Skeletal muscle cell (primary cell): ENCODE measurements at places on chromosomes 5 and 9.
A peak's percentile ranks its signal among the peaks of the same experiment; 100 is the strongest.

DNA sequence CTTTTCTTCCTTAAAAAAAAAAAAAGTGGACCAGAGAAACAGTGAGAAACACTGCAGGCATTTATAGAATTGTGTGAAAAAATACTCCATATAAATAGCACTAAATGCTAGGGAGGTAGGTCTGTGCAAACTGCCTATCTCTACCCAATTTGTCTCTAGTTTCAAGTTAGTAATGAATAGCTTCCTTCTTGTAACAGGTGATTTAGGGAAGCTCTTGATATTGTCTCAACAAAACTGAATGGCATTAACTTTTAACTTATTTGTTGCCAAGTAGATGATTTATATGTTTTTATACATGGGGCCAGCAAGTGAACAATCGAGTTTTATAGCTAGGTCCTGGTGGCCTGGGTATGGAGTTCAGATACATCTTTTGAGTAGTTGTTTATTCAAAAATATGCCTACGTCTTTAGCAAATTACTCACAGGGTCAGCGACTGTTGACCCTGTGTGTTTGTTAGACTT is 283.6 kb downstream of the NR3C1 start:
- no peak for DNase-seq

- no peak for DNase-seq
Observed at GRCh38 chr5:129377504-129377903, 82.6 kb upstream of the ADAMTS19 start.

- DNase-seq, result no peak
Observed at GRCh38 chr5:58999804-59000203, 416.9 kb downstream of the RAB3C start.

DNA sequence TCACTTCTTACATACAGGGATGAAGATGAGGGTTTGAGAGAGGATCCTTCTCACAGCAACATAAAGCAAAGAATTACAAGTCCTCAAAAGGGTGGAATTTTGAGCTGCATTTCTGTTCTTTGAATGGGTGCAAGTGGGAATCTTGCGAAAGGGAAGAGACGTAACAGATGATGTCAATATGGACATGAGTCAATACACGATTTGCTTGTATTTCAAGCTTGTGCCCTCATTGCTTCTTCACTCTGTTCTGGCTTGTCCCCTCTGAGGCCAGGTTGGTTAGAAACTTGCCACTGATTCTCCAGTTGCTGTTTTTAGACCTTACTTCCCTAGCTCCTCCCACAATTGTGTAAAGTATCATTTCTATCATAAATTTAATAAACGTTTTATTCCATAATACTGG is 104.8 kb upstream of the CLINT1 start:
- DNase-seq, result no peak

DNA sequence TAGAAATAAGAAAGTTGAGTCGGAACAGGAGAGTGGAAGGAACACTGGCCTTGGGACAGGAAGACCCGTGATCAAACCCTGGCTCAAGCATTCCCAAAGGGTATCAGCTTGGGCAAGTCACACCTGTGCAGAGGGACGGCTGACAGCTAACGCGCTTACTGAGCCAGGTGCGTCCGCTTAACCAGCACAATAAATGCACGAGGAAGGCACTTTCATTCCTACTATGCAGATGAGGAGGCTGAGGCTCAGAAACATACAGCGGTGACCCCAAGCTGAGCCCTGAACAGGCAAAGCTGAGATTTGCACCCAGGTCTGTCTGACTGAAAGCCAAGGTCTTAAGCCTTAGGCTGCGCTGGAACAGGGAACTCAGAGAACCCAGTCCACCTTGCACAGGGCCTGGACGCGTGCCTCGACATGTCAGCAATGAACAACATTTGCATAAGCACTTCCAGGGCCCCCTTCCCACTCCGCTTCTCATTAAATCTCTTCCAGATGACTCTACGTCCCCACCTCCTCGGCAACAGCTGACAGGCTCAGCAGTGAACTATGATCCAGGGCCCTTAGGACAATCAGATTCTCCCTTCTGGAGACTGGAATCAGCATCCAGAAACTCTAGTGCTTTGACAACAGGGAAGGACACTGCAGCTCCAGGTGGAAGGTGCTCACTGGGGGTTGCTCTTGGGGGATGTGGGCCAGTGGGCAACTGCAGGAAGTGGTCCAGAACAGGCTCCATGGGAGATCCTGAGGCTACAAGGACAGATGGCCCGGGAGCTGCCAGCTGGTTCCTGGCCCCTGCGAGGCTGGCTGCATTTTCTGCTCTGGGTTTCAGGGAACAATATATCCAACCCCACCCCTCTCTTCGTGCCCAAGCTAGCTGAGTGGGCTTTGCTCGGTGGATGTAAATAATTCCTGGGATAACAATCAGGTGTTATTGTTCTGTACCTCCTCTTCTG is 35.2 kb downstream of the SH3PXD2B start:
- DNase-seq, result no peak

GRCh38 chr5:130870691-130871090 is 294.4 kb downstream of the HINT1 start:
- peak; percentile 41 for DNase-seq

DNA sequence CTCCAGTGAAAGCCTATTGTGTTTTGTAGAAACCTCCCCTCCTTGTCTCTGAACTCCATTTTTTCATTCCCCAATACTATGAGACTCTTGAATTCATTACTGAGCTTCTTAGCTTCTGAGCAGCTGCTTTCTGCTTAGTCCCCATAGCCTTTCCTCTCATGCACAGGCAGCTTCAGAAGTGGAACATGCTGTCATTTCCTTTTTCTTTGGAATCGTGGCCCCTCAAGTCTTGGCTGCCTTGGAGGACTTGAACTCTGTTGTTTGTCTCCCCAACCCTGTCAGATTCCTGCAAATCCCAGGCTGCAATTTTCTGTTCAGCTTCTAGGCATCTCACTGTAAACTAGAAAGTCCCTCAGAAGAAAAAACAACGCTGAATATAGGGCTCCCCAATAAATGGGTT is 268.5 kb downstream of the ARRDC3 start:
- DNase-seq, result no peak

GRCh38 chr5:73419465-73420390 is 28.8 kb downstream of the FOXD1 start:
- DNase-seq, result peak; percentile 65

DNA sequence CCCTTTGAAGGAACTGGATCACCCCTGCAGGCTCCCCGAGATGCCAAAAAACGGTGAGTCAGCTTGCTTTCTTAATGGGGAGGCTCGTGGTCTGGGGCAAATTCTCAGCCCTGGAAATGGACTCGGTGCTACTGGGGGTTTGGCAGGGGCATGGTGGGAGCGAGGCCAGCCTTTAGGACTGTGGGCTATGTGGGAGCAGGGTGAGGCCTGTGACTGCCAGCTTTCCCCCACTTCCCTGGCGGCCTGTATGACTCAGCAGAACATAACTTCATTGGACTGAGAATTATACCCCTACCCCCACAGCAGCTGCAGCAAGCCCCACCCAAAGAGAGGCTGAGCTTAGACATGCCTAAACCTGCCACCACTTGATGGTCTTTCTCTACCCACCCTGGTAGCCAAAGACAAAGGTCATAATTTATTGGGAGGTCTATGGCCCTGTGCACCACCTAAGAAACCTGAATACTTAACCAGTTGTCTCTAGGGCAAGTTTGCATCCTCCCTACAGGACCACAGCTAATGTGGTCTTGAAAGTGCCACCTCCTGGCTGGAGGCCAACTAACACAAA is 325.3 kb downstream of the TLE1 start:
- no peak for DNase-seq

DNA sequence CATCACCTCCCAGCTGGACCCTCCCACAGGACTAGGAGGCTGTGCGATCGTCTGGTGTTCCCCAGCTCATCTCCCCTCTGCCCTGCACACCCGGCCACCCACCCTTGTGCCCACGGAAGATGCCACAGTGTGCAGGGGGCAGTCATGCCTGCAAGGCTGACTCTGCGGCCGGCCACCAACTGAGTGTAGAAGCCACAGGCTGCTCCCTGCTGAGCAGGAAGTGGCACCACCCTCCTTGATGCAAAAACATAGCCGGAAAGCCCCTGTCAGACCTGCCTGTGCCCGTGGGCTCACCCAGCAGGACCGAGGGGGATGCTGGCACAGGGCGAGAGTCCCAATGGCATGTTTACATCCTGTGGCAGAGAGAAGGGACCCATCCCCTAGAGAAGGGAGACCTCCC is 40.3 kb upstream of the SLC12A7 start:
- no peak for DNase-seq

DNA sequence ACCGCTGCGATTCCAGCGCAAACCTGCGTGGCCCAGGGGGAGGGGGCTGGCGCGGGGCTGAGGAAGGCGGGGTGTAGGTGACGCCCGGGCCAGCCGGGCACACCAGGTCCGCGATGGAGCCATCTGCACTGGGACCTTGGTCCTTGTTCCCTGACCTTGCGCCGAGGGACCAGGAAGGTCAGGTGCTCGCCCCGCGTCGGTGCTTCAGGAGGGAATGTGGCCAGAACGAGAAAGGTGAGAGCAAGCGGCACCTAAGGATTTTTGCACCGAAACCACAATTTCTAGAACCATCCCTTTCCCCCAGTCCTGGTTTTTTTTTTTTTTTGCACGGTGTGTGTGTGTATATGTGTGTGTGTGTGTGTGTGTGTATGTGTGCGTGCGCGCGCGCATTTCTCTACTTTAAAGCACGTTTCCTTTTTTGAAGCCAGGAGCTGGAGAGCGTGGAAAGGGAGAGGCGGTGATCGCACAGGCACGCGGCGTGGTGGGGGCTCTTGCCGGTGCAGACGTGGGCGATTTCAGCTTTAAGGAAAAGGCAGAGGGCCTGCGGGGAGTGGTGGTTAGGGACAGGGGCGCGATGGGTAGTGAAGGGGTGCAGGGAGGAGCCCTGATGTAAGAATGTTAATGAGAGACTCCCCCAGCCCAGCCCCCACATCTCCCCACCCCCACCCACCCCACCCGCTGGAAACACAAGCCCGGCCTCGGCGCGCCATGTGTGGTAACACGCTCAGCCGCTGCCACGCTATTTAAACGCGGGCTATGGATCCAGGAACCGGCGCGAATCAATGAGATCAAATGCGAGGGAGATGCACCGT is at the start of gene NPR3:
Gene NPR3 (plus strand): TSS at position 772 of the 812 bp plus-strand sequence. CDS start 456 bp downstream, outside the sequence.
- peak; percentile 60 for DNase-seq
